ENCODE measurements at places on chromosomes 3 and 15.

- DNase-seq: no peak
Measured at GRCh38 chr3:33250712-33251111, 26.5 kb upstream of the FBXL2 start.

DNA sequence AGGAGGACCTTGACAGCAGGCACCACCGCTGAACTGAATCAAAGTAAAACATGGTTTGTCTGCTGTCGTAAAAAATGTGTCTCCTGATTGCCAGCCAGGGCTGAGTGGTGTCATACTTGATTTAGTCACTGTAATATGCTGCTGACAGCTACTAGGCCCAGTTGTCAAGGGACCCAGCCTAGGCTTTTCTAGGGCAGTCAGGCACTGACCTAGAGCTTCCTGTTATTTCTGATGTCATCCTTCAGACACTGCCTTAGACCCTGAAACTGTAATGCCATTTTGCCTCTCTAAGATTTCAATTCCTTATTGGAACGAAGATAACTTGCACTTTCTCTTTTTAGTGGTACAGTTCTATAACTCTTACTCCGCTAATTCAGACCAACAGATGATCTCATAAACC, 2.6 kb upstream of the MRPL3 start:
- DNase-seq: no peak

GRCh38 chr15:68204776-68205557, at the start of gene CALML4:
TSS of gene CALML4 (minus strand) at chr15:68205332. CDS start at chr15:68205247, 85 bp downstream.
- no peak for DNase-seq

- DNase-seq: no peak
Measured at GRCh38 chr15:66834881-66835878, 133.1 kb downstream of the SMAD6 start.

DNA sequence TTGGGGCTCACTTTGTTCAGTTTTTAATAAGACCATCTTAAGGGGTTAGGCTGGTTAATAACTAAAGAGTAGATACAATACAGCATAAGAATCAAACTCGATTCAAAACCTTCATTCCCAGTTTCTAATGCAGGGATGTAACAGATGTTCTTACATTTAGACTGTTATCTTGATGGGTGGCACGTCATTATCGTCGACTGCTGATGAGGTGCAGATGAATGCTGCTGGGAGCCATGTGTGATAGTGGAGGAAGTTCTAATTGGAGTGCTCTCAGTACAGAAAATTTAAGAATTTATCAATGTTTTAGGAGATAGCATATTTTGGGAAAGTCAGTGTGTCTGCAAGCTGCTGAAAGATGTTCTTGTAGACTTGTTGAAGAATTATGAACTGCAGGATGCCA, 331.5 kb downstream of the PTPRG start:
- DNase-seq: no peak

- DNase-seq: peak; percentile 92
Measured at GRCh38 chr15:44711096-44711742, at the start of the genes B2M and PATL2. TSS of gene B2M (plus strand) at chr15:44711517. CDS start at chr15:44711547, 30 bp downstream. TSS of gene PATL2 (minus strand) at chr15:44711323. CDS start at chr15:44676490, 34,833 bp downstream.
